ENCODE measurements at places on chromosomes 1 and 21. TPM values are rescaled to one million over a fixed set of nuclear protein-coding genes. Genes with fewer than 3 reads are reported as not detected.

Gene ST6GALNAC3
- 43.4 TPM for total RNA-seq

Gene CTTNBP2NL
- total RNA-seq: 60.5 TPM

Gene CFHR5
- total RNA-seq: not detected

Gene A3GALT2
- not detected for total RNA-seq
